ENCODE measurements at places on chromosomes 2 and 18. TPM values are rescaled to one million over a fixed set of nuclear protein-coding genes. Genes with fewer than 3 reads are reported as not detected.
A peak's percentile ranks its signal among the peaks of the same experiment; 100 is the strongest.

DNA sequence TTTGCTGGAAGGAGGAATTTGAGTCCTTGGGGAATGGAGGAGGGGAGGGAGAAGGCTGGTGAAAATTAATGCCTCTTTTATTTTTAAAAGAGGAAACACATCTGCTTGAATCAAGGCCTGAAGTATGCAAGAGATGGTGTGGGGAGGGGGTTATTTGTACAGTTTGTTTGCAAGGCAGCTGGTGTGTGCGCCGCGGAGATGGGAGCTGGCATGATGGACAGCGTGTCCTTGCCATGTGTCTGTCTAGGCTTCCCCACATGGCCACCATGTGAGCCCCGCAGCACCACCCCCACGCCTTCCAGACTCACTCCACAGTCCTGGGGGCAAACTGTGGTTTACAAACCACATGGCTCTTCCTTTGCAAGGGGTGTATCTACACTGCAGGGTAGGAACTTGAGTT lies 154.8 kb upstream of the APCDD1 start:
- DNase-seq, result peak; percentile 29

DNA sequence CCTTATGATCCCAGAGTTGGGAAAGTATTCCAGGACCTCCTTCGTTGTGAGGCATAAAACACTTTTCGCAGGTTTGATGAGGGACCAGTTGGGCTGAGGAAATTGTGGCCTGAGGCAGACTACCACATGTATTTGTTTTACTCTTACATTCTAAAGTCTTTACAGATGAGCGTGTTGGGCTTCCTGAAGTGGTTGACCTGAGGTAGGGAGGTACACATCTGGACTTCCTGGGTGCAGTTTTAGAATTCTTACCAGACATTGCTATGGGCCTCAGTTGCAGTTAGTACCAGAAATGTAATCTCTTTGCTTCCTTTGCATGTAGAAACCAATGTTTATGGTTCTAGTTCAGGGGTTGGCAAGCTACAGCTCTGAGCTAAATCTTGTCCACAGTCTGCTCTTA lies 48.7 kb downstream of the COA5 start:
- no peak for DNase-seq

IHH gene
- total RNA-seq, result not detected

GRCh38 chr2:73175663-73176204 lies 26.6 kb upstream of the NOTO start:
- DNase-seq, result no peak

- no peak for DNase-seq
These were observed 101.6 kb upstream of the CERS6 start for GRCh38 chr2:168354499-168354898.

CROCC2 gene
- total RNA-seq, result not detected

DNA sequence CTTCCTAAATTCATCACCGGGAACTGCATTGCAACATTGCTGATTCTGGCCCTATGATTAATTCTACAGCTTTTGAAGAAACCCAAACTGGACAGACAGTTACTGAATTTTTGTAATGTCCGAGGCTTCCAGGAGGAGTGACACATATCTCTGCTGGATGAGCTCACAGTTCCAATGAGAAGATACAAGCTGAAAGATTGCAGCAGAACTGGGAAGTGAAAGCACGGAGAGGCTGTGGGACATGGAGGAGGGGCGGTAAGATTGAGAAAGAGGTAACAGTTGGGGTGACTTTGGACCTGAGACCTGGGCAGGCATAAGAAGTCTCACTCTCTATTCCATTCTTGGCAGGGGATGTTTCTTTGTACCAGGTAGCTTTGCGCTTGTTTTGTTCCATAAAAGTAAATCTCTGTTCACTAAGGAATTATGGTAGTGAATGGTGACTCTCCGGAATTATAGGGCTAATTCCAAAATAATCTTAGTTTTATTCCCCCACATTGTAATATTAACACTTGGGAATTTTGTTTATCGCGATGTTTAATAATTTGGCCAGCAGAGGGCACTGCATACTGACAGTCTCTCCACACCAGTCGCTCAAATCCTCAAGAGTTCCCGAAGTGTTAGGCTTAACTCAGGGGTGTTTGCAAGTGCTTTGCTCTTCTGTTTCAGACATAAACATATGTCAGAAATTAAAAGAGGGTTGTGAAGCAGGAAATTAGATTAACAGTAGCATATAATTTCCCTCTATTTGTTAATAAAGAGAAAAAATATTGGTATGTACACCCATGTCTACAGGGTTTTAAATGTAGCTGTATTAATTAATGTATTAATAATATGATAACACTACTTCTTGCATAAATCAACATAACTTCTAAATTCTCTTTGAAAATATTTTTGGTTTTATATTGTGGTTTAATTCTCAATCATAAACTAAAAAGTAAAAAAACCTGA lies 201.4 kb downstream of the SOCS6 start:
- peak; percentile 63 for DNase-seq

SPEG gene
- 3.7 TPM for total RNA-seq

ABCG8 gene
- not detected for total RNA-seq

MERTK gene
- 0.62 TPM for total RNA-seq

GRCh38 chr2:122884889-122885288 lies 1129.4 kb downstream of the TSN start:
- no peak for DNase-seq

SERPINE2 gene
- total RNA-seq, result 40.1 TPM

DNA sequence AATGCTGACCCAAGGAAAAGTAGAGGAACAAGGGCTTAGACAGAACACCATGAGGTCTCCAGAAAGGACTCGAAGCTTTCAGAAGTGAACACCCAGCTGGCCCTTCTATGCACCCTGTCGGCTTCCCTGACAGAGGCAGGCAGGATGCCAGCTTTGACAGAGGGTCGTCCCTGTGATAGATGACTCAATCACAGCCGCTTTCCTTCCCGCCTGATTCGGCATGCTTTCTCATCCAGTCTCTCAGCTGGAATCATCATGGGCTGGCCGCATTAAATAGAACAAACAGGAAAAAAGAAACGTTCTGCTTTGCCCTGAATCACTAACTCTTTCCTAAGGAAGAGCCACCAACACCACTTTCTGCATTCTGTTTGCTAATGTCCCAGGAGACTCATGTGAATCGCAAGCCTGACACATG lies 140.3 kb upstream of the RAB12 start:
- no peak for DNase-seq

UGT1A1 gene
- total RNA-seq, result 0.25 TPM

DNA sequence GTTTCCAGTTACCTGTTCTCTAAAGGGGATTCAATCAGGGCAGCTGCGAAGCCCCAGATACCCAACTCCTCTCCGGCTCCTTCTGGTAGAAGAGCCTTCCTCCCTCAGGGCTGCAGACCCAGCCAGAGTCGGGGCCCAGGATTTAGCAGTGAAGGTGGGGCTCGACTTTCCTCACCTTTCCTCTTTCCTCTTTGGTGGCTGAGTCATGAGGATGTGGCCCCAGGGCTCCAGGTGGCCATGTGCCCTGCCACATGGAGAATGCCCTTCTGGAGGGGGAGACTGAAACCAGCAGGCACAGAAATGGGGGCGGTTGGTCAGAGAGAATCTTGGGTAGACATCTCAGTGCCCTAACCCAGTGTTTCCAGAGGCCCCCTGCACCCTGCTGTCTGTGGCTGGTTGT lies 402.6 kb downstream of the NBAS start:
- no peak for DNase-seq

DNA sequence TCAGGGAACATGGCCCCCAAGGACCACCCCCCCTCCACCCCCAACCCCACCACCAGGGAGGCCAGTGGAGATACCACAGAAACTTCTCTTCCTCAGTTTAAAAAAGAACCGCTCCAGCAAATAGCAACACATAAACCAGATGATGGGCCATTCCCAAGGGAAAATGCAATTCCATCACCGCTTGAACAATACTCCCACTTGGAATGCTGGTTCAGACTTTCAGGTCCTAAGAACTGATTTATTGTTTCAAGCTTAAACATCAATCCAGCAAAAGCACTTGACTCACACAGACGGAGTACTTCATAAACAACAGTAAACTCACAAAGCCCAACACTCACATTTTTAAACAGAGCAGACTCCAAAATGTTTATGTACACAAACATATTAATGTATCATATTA lies 6.9 kb downstream of the HDAC4 start:
- no peak for DNase-seq

KCNF1 gene
- not detected for total RNA-seq

- no peak for DNase-seq
These were observed 1.3 kb downstream of the ATP9B start for GRCh38 chr18:79070486-79070885.

GRCh38 chr2:228474466-228474865 lies 293.0 kb upstream of the SPHKAP start:
- DNase-seq, result no peak

DNA sequence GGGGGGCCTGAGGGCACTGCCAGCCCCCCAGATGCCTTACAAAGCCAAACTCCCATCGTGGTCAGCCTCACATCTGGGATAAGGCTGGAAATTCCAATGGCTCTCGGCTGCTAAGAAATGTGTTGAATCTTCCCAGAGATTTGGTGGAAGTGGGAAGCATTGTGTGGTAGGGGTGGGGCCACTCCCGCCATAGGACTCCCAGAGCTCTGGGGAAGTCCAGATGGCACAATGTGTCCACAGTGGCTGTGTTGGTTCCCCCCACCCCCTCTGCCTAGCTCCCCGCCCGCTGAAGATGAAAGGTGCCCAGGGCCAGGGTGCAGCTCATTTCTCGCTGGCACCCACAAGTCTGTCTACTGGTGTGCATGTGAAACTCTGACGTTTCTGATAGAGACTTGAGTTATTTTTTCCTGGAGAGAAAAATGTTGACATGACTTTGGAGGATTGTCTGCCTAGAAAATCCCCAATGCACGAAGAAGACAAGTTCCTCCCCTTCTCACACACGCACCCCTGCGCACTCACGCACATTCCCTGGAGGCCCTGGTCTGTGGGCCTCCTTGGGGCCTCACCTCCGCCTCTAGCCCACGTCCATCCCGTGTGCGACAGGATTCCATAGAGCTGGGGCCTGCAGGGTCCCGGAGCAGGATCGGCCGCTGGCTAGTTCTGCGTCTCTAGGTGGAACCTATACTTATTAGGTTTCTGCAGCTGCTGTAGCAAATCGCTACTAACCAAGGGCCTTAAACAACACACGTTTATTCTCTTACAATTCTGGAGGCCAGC lies 199.1 kb downstream of the ZFP36L2 start:
- DNase-seq, result no peak

ASXL2 gene
- 4.4 TPM for total RNA-seq

DNA sequence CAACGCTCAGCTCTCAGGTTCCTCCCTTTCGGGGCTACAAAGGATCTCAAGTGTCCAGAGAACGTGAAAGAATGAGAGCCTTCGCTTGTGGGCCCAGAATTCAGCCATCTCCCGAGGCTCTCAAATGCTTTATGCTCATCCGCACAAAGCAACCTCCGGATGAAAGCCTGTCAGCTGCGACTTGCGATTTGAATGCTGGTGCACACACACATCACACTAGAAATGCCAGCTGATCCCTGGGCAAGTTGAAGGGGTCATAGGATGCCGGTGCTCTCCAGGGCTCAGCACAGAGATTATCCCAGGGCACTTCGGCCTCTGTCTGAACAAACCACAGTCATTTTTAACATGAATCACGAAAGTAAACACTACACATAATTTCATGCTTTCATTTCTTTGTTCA lies 141.8 kb upstream of the MYT1L start:
- no peak for DNase-seq

- no peak for DNase-seq
These were observed 383.0 kb upstream of the SMIM21 start for GRCh38 chr18:75810516-75810915.

GRCh38 chr18:61031626-61032025 lies 301.6 kb upstream of the CDH20 start:
- DNase-seq, result no peak

ST8SIA5 gene
- total RNA-seq, result 0.48 TPM

DNA sequence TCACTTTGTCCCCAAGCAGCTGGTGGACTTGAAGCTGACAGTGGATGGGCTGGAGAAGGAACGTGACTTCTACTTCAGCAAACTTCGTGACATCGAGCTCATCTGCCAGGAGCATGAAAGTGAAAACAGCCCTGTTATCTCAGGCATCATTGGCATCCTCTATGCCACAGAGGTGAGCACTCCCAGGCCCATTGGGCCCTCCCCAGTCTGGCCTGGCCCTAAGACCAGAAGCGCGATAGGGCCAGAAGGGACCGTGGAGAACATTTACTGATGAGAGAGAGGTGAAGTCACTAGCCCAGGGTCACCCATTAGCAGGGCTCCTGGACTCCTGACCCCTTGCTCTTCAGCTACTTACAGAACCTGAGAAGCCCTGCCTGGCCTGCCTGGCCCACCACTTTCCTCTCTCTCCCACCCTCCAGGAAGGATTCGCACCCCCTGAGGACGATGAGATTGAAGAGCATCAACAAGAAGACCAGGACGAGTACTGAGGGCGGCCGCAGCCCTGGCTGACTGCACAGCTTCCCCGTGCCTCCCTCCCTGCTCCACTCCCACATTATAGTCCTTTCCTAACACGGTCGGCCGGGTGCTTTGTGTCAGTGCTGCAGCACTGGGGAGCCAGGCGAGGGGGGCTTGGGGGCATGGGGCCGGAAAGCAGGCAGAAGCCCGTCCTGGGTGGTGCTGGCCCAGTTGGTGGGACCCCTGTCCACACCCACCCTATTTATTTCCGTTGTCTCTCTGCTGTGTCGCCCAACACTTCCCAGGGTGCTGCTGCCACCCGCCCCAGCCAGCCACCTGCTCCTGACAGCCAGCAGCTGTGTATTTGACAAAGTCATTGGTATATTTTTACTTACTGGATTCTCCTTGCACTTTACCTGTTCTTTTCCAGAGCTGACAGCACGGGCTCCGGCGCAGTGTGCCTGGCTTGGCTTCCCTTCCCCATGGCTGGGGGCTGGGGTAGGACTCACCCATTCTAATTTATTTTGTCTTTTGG lies 6.6 kb upstream of the TMEM214 start:
- no peak for DNase-seq

GRCh38 chr2:191479680-191480023 lies 198.3 kb upstream of the NABP1 start:
- no peak for DNase-seq

GRCh38 chr2:226802573-226802972 lies 3.0 kb upstream of the IRS1 start:
- DNase-seq, result peak; percentile 78

KHK gene
- total RNA-seq, result 0.14 TPM

GRCh38 chr2:51153236-51153635 lies 121.3 kb upstream of the NRXN1 start:
- DNase-seq, result no peak

TLX2 gene
- not detected for total RNA-seq

- no peak for DNase-seq
These were observed 22.1 kb upstream of the ARPC2 start for GRCh38 chr2:218194880-218195279.

DNAJC27 gene
- total RNA-seq, result 0.84 TPM

DNA sequence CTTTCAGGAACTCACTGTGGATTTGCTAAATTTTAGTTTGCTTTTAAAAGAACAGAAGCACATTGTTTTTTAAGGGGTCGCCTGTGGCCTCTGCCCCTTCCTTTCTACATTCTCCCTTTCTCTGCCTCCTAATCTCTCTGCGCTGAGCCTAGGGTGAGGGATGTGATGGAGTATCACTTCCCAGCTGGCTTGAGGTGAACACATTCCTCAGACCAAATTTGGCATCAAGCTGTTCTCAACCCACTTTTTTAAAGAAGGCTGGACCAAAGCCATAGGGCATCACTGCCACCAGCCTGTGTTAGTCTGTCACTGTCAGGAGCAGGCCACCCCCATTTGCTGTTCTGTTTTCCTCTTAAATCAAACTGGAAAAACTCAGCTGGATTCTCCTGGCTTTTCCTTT lies 27.4 kb downstream of the EIF4E2 start:
- DNase-seq, result no peak

SPP2 gene
- not detected for total RNA-seq

ALPP gene
- 1.5 TPM for total RNA-seq

- DNase-seq, result peak; percentile 45
These were observed 159.5 kb downstream of the COL6A3 start for GRCh38 chr2:237254369-237254861.

- no peak for DNase-seq
These were observed 483.2 kb upstream of the GYPC start for GRCh38 chr2:126172631-126173184.

LOXHD1 gene
- total RNA-seq, result not detected

OTOS gene
- not detected for total RNA-seq

Measured in H4 (cell line).